Stimulated activated naive CD8-positive, alpha-beta T cell treated with anti-CD3 and anti-CD28 coated beads, Interleukin-15, amount 100 ng/mL, for 72 hours (primary cell): ENCODE measurements at places on chromosomes 1 and 21.

GRCh38 chr21:33755354-33755753, 113.1 kb downstream of the ITSN1 start:
- DNase-seq: no peak

DNA sequence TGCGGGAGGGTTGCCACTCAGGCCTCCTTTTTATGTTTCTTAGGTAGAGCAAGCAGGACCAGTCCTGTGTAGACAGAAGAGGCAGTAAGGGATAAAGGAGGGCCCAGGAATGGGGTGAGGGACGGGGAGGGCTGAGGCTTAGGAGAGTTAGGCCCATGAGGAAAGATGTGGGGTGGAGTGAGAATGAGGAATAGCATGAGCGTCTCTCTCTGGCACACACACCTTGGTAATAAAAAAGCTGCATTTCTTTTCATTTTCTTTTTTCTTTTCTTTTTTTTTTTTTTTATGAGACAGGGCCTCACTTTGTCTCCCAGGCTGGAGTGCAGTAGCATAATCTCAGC, 7.6 kb upstream of the HSPG2 start:
- DNase-seq: no peak

- no peak for DNase-seq
Observed at GRCh38 chr1:23303524-23303923, 40.6 kb downstream of the HNRNPR start.

DNA sequence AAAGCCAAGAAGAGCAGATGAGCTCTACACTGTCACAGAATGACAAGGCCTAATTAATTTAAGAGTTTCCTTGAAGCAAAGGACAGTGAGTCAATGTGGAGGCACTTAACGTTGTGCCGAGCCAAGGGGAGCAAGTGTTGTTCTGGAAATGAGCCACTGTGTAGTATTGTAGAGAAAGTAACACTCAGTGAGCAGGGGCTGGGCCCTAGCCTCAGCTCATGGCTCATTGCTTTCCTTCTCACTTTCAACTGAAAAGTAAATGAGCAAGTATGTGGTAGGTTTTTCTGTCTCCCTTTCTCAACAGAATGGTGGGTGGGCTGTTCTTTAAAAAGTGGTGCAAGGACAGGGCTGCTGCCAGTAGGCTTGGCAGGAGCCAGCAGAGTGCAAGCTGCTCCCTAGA, 11.8 kb upstream of the KIAA0040 start:
- no peak for DNase-seq

GRCh38 chr1:14037101-14037847, 337.3 kb downstream of the PRDM2 start:
- no peak for DNase-seq

- DNase-seq: no peak
Observed at GRCh38 chr1:164673584-164674214, 114.7 kb downstream of the PBX1 start.

DNA sequence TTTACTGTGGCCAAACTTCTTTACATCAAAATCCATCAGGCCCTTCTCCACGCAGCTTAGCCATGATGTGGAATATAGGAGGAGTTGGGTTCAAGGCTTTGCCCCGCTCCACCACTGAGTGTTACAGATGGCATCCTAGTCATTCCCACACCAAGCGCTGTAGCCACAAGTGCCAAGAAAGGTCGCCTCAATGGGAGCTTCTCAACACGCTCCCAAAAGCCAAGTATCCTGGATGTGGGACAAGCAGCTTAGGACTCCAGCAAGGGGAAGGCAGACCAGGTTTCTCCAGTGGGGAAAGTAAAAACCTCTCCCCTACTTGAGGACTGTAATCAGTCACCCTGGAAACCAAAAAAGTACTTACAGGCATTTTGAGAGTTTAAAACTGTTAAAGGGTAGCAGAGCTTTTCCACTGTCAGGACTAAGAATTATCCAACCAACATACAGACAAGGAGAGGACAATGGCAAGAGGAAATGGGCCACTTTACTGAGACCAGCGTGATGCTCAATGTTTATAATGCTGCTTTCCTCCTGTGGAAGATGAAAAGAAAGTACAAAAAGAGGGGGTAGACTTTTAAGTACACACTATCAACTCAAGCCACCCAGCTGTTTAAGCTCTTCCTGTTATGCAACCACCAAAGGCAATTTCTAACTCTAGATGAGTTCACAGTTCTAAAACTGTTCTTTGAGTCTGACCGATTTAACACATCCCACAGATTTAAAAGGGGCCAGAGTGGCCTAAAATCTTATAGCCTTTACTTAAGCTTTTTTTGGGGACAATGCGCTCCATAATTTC, 120.7 kb upstream of the KRTAP19-8 start:
- no peak for DNase-seq

GRCh38 chr1:233102341-233102740, 151.9 kb downstream of the NTPCR start:
- DNase-seq: no peak

DNA sequence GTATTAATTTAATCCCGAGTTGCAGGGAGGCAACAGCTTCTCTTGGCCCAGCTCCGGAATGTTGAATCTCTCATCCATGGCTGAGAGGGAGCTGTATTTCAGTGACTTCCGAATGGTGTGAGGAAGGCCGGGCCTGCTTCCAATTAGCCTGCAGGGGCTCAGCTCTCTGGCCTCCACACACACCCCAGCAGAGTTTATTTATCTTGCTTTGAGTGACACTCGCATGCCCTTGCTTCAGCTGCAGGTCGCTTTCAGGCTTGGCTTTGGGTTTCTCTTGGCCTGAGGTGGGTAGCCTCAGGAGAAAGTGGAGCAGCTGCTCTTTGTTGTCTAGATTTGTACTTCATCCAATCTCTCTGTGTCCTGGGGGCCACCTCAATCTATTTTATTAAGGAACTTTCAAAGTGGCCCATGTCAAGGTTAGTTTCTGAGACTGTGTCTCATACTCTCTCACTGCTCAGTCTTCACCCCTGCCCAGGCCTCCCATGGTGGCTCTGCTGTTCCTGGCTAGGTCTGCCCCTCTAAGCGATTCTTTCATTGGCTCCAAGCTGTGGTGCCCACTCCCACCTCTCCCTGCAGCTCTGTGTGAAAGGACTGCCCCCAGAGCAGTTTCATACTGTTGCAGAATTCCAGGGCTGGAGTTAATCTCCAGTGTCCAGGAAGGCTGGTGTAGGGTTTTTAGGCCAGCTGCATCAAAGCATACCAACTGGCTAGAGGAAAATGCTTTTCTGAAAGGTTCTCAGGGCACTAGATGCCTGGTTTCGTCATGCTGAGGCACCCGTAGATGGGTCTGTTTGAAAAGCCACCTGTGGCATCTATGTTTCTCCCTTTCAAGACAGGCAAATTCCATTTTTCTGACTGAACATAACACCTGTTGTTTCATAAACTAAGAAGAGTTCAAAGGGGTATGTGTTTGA, 153.5 kb downstream of the PLXNA2 start:
- DNase-seq: no peak

DNA sequence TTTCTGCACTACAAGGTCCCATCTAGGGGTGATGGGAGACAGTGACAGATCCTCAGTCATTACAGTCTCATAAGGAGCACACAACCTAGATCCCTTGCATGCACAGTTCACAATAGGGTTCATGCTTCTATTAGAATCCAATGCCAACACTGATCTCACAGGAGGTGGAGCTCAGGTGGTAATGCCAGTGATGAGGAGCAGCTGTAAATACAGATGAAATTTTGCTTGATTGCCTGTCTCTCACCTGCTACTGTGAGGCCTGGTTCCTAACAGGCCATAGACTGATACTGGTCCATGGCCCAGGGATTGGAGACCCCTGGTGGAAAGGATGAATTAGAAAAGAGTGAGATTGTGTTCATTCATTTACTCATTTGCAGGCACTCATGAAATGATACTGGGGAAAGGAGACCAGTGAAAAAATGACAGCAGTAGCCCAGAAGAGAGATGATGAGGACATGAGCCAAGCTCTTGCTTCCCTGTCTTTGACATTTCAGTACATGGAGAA, 251.6 kb upstream of the DUSP10 start:
- no peak for DNase-seq

DNA sequence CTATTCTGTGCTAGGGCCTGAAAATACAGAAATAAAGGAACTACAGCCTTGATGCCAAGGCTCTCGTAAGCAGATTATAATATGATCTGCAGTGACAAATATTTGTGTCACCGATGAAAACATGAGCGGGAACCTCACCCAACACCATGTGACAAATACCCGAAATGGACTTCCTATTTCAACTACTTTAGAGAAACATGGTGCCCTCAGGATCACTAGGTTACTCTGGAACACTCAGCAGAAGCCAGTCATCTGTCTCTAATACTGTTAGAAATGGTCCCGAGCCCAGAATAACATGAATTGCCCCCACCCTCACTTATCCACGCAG, 463 bp upstream of the VAMP3 start:
- DNase-seq: no peak

- no peak for DNase-seq
Observed at GRCh38 chr1:232483826-232484225, 146.1 kb downstream of the SIPA1L2 start.

GRCh38 chr1:204984499-204984898, 58.5 kb upstream of the CNTN2 start:
- no peak for DNase-seq

DNA sequence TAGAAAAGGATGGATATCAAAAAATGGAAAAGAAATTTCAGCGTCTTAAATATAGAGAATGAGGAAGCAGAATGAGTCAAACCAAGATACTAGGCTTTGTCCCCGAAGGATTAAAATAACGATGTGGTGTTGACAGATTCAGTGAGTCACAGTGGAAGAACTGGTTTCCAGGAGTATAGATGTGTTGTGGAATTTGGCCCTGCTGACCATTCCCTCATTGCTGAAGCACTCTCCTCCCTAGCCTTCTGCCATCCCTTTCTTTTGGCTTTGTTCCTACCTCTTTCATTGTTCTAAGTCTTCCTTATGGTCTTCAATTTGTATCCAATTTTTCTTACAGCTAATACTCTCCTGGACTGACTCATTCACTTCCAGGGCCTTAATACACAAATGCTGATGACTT, 23.1 kb upstream of the USP25 start:
- no peak for DNase-seq

DNA sequence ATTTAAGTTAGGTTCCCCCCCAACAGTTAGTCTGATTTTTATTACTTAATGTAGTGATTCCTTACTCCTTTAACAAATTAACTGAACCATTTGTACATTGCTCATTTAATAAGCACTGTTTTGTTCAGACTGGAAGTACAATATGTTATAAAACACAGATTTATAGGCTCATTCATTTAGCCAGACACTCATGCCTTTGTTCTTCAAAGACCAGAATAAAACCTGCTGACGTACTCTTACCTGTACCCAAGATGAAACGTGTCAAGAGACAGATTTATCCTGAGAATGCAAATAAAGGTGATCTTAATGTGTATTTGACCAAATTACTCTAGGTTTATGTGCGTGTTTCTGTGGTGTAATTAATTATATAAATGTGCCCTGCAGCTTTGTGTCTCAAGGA, 92.8 kb downstream of the INTS7 start:
- no peak for DNase-seq

GRCh38 chr1:107678993-107679392, 286.0 kb downstream of the VAV3 start:
- no peak for DNase-seq

DNA sequence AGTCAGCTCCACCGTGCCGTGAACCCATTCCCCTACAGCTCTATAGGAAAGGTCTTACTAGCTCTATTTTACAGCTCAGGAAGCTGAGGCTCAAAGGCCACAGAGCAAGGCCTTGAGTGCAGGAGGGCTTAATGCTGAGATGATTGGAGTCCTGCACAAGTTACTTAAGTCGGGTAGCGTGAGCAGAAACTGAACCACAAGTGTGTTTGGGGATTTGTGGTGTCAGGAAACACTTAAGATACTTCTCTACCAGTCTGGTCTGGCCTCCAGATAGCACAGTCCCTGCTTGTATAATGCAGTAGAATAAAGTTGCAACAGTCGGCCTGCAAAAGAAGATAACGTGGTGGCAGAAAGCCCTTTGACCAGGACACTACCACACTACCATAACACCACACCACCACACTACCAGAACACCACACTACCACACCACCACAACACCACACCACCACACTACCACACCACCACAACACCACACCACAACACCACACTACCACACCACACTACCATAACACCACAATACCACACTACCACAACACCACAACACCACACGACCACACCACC, 118.1 kb downstream of the SPSB1 start:
- DNase-seq: peak; percentile 33

GRCh38 chr1:13513895-13514546, at the start of gene LRRC38:
Gene LRRC38, minus strand, starts transcription at chr1:13514003. Its CDS starts 410 bp downstream, at chr1:13513593.
- no peak for DNase-seq
